ENCODE measurements at places on chromosomes 2 and 18.

GRCh38 chr2:132721938-132722337 is 51.9 kb upstream of the LYPD1 start:
- DNase-seq = no peak

DNA sequence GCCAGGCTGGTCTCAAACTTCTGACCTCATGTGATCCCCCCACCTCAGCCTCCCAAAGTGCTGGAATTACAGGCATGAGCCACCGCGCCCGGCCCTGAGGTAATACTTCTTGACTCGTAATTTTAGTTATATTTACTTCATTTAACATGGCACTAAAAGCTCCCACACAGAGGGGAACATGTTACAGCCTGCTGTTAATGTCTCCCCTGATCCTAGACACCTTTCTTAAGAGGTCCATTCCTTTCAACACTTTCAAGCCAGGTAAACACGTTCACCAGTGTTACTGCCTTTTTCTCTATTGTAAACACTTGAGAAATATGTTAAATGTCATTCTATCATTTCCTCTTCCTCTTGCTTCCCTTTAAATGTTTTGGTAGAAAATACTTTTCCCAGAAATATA is 161.4 kb downstream of the METTL4 start:
- no peak for DNase-seq

GRCh38 chr2:159454185-159454584 is 162.2 kb downstream of the BAZ2B start:
- DNase-seq = no peak

DNA sequence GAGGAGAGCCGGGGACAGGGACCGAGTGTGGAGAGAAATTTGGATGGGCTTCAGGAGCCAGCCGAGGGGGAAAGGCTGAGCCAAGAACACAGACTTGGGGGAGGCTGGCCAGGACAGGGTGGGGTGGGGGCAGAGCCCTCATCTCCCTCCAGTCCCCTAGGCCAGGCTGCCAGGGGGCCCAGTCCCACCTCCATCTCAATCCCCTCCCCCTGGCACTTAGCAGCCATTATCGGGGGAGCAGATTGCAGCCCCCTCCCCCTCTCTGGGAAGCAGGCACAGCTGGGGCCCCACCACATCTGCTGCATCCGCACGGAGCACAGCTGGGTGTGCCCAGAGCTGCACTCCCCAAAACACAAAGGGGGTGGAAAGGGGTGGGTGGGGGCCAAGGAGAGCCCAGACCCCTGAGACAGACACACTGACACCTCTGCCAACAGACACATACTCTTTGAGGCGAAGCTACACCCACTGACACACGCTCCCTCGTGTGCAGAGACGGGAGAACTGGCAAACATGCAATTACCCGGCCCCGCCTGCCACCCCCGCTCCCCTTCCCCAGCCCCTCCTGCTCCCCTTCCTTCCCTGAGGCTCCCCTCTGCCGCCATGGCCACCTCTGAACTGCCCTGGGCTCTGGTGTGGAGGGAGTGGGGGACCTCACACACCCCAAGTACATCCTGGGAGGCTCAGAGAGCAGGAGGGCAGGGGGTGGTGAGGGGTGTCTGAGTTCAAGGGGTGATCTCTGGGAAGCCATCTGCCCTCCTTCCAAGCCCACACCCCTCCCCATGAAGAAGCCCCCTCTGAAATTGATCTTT is 5.1 kb upstream of the ASIC4 start:
- DNase-seq = no peak

DNA sequence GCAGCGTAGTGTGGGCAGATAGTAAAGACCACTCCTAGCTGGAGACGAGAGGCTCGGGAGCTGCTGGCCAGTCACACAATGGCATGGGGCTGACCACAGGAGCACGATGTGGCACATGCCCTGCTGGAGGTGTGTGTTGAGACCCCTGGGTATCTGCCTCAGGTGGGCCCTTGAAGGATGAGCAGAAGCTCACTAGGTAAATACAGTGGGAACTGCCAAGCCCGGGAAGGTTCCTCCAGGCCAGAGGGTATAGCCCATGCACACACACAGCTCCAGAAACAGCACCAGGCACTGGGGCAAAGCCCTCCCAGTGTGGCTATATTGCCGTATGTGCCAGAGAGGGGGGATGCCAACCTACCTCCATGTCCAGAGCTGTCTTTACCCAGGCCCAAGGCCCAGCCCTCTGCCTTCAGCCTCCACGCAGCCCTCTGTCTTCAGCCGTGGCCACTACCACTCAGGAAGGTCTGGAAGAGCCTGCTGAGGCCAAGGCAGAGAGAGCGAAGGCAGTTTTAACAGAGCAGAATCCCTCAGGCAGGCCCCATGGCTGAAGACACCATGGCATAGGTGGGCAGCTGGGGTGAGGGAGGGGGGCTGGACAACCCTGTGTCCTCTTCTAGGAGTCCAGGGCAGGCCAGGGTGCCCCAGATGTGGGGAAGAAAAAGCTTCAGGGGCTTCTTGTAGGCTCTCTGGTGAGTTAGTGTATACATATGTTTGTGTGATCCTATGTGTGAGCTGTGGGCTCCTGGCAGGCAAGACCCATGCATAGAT is 7.0 kb upstream of the ARID5A start:
- DNase-seq = no peak

DNA sequence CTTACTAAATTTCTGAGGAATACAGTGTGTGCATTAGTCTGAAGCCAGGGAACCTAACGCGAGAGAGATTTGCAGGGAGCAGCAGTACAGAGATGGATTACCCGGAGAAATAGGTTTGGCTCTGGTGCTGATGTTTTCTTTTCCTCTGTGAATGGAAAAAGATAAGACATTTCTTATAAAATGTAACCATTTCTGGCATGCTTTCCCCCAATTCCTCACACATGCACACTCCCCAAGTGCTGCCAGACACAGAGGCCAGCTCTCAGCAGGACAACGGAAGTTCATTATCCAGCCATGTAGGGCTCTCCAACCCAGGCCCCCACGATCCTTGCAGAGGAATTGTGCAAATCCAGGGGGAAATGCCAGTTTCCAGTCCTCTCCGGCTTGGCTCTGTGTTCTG is 224.5 kb upstream of the MGAT5 start:
- no peak for DNase-seq

GRCh38 chr2:164840458-164840929 is 1.1 kb downstream of the COBLL1 start:
- no peak for DNase-seq

DNA sequence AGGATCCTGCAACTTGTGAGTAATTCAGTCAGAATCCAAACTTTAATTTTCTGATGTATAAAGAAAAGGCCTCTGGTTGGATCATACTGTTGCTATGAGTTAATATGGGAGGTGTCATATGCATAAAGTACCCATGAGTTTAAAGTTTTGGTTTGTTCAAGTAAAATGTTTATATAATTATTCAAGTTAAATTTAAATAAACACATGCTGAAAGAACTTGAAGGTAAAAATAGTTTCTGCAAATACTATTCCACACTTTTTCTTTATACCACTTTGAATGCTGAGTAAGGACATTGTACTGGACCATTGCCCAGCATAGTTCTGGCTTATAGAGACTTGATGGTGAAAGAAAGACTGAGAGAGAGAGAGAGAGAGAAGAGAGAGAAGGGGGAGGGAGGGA is 30.7 kb downstream of the PKP4 start:
- DNase-seq = no peak

- DNase-seq = no peak
Measured at GRCh38 chr18:23933407-23933806, 81.1 kb upstream of the TTC39C start.
